ENCODE measurements at places on chromosomes 11 and 22.

- DNase-seq = no peak
Observed at GRCh38 chr11:48013269-48013901, 33.0 kb downstream of the PTPRJ start.

GRCh38 chr11:61555051-61555969, 25.6 kb downstream of the SYT7 start:
- no peak for DNase-seq

DNA sequence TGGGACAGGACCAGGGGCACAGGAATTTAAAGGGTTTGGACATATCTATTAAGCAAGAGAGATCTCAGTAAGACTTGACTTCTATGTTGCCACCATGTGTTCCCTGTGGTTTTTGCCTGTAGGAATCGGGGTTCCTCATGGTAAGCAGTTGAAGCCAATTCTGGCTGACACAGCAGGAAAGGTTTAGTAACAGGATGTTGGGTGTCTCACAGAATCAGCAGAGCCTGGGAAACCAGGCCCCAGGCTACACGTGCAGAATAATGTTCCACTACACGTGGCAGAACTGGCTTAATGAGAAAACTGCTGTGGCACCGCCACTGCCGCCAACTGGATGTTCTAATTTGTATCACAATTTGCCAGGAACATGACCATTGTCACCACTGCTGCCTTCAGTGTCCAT, 264.6 kb upstream of the PLET1 start:
- no peak for DNase-seq

- no peak for DNase-seq
Observed at GRCh38 chr11:124640666-124641065, 18.0 kb downstream of the TBRG1 start.

DNA sequence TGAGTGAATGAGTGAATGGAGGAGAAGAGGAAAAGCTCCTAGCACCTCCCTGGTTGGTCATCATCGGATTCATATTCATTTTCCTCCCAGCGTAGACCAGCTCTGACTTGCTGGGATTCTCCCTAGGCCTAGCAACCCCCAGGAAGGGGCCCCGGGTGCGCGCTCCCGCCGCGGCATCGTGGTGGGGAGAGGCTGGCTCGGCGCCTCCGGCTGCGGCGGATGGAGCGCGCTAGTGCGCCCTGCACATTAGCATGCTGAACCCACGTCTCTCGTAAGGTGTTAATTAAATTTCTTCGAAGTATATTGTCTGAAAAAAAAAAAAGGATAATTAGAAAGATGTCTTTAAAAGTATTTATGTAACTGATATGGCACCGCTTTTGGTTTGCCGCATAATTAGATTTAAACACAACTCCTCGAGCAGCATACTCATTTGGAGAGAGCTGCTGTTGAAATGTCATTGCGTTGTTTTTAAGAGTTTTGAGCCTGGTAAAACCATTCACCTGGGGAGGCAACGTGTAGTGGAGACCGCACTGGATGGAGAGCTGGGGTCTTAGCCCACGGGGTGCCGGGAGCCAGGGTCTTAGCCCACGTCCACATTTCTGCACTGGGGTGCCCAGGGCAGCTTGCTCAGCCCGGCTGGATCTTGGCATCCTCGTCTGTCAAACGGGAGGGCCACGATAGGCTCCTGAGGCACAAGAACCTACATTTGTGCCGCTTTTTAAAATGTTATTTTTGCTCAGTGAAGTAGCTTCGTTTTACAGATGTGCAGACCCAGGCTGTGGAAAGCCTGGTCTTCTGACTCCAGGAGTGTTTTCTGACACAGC, 21.8 kb downstream of the MPPED1 start:
- DNase-seq = no peak

- no peak for DNase-seq
Observed at GRCh38 chr11:68766786-68767185, 15.5 kb upstream of the TESMIN start.

DNA sequence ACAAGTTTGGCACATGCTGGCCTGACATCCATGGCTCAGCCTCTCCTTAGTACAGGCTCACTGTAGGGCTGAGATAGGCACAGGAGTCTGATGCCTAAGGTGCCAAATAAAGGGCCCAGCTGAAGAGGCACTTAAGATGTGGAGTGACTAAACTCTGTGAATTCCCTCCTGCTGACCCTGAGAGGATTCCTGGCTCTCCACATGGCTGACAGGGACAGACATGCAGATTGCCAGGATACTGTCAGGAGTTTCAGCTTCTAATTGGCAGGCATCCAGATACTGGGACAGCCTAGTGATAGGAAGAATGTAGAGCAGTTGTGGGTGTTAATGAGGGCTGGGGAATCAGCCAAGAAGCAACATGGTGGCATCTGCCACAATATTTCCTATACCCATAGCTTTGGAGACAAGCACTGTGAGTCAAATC, 558.7 kb downstream of the INSC start:
- no peak for DNase-seq

DNA sequence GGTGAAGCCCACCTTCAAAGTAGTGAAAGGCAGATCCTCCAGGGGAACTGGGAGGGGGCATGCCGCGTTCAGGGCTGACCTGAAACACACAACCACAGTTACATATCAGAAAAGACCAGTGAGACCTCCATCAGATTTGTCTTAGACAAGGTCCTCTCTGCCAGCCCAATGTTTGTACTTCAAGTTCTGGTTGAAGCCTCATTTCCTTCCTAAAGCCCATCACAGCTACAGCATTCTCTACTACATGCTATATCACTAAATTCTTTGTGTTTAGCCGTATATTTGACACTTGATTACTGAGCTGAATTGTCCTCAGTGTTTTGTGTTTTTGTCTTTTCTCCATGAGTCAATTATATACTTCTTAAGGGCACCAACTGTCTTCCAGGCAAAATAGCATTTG, 40.1 kb downstream of the PI4KA start:
- DNase-seq = no peak

Measured in globus pallidus (tissue), 1 donor.